ENCODE measurements at places on chromosomes 11 and 22.

GRCh38 chr11:35343033-35343598 is 76.2 kb downstream of the SLC1A2 start:
- no peak for DNase-seq

GRCh38 chr11:131683131-131683530 is 312.7 kb downstream of the NTM start:
- DNase-seq = no peak

GRCh38 chr11:64842366-64842759 is 2.1 kb downstream of the CDC42BPG start:
- no peak for DNase-seq

GRCh38 chr11:82117362-82117761 is 616.3 kb downstream of the FAM181B start:
- DNase-seq = no peak

DNA sequence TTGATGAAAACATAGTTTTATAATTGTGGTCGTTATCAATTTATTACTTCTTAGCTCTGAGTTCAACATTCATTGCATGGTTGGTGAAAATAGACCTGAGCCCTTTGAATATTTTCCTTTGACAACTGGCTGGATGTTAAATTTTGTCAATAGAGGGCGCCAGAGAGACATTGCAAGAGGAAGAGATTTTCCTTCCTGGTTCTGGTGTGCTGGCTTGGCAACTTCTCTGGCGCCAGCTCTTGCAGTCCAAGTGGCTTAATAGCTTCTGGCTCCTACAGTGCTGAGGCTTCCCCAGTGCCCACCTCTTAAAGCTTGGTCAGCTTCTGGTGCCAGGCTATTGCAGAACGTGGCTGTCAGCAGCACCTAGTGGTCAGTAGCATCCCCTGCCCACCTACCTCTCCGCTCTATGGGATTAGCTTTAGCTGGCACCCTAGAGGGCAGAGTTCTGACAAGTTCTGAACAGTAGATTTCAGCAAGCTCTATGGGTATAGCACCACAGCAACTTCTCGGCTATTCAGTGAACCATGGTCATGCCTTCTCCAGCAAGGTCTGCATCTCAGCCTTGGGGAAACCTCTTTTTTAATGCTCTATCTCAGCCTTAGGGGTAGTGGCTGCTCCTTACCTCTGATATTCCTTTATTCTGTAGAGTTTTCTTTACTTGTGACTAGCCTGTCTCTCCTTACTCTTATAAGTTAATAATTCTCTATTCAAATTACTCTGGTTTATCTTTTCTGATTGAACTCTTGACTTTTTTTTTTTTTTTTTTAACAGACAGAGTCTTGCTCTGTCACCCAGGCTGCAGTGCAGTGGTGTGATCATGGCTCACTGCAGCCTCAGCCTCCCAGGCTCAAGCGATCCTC is 59.4 kb downstream of the ACER3 start:
- DNase-seq = peak; percentile 12

DNA sequence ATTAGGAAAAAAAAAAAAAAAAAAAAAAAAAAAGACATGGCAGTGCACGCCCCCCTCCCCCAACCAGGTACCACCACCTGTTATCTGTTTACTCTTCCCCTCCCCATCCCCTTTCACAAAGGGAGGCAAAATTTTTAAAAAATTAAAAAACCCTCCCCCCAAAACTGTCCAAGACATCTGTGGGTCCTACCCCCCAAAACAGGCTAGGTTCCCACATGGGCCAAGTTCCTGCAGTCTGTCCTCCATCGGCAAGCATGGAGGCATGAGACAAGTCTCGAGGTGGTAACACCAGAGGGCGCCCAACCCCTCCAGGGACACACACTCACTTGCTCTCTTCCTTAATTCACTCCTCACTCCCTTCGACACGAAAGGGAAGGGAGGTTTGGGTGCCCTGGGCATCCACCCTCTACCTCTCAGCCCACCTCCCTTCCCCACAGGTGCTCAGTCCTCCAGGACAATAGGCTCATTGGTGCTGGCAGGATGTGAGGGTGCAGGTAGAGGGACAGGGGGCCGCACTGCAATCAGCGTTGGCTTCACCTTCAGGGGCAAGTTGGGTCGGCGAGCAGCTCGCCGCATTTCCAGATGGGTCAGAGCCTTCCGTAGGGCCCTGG is 2.2 kb upstream of the TUT1 start:
- peak; percentile 68 for DNase-seq
